ENCODE measurements at places on chromosomes 7 and 10. TPM values are rescaled to one million over a fixed set of nuclear protein-coding genes. Genes with fewer than 3 reads are reported as not detected.
A peak's percentile ranks its signal among the peaks of the same experiment; 100 is the strongest.

Gene WAC
- 52.4 TPM for total RNA-seq

Gene PSD
- total RNA-seq = 1.8 TPM

Gene HOGA1
- 92.9 TPM for total RNA-seq

DNA sequence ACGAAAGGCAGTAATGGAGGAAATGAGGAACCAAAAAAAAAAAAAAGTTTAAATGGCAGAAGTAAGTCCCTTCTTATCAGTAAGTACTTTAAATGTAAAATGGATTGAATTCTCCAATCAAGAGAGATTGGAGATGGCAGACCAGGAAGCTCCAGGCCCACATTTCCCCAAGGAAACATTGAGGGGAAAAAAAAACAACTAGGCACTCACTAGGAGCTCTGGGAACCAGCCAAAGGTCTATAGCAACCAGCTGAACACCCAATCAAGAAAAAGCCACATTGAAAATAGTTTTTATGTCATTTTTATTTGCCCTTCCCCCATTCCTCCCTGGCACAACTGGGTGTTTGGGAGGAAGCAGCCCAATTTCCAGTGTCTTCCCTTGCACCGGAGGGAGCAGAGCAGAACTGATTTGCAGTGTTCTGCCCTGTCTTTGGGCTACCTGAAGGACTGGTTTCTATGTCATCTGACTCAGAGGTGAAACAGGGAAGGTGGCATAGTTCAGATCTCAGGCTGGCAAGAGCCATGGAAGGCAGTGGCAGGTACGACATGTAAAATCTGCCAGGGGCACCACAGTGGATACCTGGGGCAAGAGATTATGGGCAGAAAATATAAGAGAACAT lies 121.9 kb downstream of the SMURF1 start:
- peak; percentile 23 for DNase-seq

DNA sequence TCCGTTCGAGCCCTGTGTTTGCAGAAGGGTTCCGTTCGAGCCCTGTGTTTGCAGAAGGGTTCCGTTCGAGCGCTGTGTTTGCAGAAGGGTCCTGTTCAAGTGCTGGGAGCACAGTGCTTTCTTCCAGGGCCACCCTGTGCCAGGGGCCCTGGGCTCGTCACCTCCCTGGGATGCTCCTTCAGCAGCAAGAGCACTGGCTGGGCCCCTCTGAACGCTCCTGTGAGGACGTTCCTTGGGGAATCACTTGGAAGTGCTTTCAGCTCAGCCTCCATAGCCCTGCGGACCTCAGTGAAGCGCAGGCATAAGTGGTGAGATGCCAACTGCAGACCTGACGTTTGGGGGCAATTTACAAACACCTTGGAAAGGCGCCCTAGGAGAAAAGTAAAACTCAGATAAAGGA lies 103.6 kb downstream of the DYNC2I1 start:
- no peak for DNase-seq

DNA sequence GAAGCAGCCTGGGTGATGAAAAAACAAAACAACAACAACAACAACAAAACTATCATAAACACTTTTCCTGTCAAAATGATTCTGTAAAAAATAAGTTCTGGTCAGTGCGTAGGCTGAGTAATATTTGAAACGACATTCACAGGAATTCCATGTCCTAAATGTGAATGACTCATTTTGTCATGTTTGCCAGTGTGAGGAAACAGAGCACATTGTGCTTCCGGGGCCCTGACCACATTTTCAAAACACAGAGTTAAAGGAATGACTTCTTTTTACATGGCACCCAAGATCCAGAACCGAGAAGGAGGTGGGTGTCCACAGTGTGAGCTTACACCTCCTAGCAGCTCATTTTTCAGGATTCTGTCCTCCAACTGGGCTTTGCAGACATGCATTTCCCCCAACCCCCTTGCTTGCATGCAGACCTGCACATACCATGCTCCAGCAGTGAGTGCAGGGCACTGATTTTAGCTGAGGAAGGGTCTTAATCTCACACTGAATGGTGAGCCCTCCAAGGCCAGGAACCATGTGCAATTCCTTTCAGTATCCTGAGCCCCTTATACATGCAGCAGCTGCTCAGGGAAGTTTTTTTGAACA lies 3.0 kb downstream of the CLRN3 start:
- no peak for DNase-seq

- DNase-seq = no peak
Measured at GRCh38 chr7:77289387-77289786, 89.8 kb upstream of the FGL2 start.
